ENCODE measurements at places on chromosomes 2 and 18. TPM values are rescaled to one million over a fixed set of nuclear protein-coding genes. Genes with fewer than 3 reads are reported as not detected.

- DNase-seq, result no peak
These were observed 145.7 kb upstream of the HDAC4 start for GRCh38 chr2:239546541-239546940.

The M1AP gene
- not detected for total RNA-seq

The TUBA3E gene
- total RNA-seq, result 69.5 TPM

The ATP6V1B1 gene
- total RNA-seq, result 0.43 TPM

The AQP12A gene
- not detected for total RNA-seq

The CIB4 gene
- not detected for total RNA-seq

Data from Right ventricle myocardium superior (tissue), 1 donor.